Left hindlimb (tissue), 1 donor: ENCODE measurements at places on chromosomes 3 and 15.
A peak's percentile ranks its signal among the peaks of the same experiment; 100 is the strongest.

DNA sequence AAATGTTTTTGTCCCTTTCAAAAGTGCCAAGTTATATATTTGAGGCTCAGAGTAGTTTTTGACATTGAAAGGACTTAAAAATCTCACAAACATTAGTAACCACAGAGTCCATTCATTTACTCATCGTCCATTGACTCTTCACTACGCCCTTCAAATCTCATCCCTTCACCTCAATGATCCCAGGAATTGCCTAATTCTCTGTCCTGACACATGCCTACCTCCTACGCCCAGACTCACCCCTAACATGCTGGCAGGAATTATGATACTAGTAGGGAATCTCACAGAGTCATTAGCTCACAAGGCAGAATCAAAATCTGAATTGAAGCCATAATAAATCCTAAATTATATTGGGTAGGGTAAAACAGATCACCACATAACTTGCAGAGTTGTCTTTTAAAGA is 410.1 kb downstream of the RAP2B start:
- DNase-seq: no peak

- no peak for DNase-seq
Measured at GRCh38 chr3:41503998-41504623, 304.8 kb downstream of the CTNNB1 start.

DNA sequence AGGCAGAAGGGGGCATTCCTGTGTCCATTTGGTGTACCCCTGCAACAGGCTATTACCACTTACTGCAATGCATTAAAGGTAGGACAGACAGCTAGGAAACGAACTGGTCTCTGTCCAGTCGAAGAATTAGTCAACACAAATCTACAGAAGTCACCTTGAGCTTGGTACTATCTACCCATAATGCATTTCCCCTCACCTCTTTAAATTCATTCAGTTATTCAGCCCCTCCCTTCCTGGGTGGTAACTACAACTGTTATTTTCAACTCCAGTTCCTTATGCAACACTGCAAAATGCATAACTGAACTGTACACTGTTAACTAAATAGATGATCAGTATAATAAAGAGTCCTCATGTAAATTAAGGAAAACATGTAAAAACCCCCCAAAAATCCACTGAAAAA is 77.6 kb downstream of the MAGI1 start:
- no peak for DNase-seq

GRCh38 chr3:117922039-117922438 is 1112.6 kb downstream of the IGSF11 start:
- no peak for DNase-seq

- DNase-seq: no peak
Measured at GRCh38 chr3:95341314-95341713, 1278.5 kb downstream of the NSUN3 start.

DNA sequence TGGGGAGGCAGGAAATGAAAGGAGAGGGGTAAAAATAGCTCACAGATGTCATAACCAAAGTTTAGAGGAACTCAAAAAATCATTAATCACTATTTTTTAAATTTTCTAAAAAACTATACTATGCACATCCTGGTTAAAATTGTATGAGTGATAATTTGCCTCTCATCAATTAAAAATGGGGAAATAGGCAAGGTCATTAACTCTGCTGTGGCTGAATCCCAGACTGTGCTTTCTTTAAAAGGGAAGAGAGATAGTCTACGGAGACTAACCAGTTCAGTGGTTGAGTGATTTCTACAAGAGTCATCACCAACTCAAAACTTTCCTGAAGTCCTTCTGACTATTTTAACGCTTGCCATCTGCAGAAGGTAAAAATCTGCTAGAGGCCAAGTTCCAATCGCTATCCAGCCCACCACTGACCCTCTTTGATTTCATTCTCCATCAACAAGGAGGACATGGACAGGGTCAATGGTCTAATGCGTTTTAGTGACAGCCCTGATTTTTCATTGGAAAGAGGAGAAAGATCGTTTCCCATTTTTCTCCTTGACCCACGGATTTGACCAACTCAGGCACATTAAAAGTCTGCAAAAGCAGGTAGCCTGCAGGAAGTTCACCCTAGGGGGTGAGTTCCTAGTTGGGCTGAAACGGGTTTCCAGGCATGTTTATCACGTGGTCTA is 850 bp downstream of the SUCLG2 start:
- no peak for DNase-seq

DNA sequence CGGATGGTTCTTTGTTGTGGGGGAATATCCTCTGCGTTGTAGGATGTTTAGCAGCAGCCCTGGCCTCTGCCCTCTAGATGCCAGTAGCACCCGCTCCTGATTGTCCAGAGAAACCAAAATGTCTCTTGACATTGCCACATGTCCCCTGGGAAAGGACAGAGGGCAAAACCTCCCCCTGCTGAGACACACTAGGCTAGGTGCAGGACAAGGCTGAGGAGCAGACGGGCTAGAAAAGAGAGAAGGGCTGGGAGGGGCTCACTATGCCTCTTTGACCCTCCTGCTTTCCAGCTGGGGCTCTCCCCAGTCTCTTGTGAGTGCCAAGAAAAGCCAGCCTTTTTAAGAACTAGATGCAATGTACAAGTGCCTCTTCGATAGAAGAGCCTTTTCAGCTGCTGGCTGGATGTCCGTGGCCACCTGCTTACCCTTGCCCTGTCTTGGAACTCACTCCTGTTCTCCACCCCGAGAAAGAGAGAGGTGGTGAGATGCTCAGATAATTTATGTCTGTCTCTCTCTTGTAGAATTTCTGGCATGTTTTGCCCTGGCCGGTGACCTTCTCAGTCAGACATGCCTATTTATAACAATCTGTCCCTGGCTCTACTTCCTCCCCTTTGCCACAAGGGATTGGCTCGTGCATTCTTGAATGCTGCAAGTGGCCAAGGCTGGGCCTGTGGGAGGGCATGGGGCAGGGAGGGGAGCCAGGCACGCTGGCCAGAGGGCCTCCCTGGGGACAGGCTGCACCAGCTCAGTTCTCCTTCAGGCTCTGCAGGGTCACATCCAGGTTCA is 142.6 kb downstream of the RPLP1 start:
- peak; percentile 46 for DNase-seq

- no peak for DNase-seq
Measured at GRCh38 chr3:31668242-31668641, 135.5 kb downstream of the STT3B start.

- DNase-seq: no peak
Measured at GRCh38 chr3:195319060-195319459, 48.1 kb upstream of the XXYLT1 start.

DNA sequence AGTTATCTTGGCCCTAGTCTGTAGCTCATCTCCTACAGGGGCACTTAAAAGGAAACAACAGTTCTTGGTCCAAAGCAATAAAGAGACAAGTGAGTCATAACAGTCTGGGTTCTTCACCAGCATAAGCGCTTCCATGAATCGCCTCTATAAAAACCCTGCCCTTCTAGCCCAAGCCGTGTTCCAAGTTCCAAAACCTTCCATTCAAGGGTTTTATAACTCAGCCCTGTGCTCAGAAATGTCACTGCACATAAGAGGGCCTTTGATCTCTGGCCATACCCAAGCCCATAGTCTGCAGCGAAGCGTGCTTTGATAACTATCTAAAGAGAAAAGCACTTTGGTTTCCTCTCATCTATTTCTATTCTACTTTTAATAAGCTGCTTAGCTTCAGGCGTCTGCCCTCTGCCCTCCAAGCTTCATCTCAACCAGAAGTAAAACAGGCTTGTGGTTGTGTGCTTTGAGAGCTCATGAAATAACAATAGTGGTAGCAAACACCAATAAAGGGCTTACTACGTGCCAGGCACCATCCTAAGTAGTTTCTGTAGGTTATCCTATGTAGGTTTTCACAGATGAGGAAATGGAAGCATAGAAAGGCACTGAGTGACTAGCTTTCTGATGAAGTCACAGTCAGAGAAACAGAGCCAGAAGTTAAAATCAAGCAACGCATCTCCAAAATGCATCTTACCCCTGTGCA is 64.0 kb upstream of the AKAP13 start:
- DNase-seq: no peak

DNA sequence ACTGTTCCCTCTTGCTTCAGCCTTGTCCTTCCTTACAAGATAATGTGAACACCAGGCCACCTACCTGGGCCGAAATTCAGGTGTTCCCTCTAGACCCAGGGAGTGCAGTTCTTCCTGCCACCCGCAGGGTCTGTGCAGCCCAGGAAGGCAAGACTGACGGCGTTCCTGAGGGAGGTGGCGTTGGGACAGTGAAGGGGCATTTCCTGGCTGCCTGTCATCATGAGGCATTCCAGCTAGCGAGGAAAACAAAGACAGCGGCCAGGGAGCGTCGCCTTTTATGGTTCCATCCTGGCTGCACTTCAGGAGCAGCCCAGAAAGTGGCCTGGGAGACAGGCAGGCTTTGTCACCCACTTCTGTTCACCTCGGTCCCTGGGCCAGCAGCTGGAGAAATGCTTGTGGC is 84.8 kb upstream of the WNT5A start:
- no peak for DNase-seq
